ENCODE measurements at places on chromosomes 2 and 18.

DNA sequence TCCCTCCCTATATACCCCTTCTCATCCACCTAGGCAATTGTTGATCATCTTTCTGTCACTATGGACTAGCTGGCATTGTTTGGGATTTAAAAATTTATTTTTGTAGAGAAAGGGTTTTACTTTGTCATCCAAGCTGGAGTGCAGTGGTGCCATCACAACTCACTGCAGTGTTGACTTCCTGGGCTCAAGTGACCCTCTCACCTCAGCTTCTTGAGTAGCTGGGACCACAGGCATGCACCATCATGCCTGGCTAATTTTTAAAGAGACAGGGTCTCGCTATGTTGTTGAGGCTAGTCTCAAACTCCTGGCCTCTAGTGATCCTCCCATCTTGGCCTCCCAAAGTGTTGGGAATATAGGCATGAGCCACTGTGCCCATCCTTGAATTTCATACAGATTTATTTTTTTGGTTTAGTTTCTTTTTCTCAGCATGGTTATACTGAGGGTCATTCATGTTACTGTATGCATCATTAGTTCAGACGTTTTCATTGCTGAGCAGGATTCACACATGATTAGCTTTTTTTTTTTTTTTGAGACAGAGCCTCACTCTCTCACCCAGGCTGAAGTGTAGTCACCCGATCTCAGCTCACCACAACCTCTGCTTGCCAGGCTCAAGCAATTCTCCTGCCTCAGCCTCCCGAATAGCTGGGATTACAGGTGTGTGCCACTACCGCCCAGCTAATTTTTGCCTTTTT, 8.6 kb upstream of the PCARE start:
- no peak for DNase-seq

- DNase-seq, result no peak
These were observed 379.9 kb downstream of the LPIN1 start for GRCh38 chr2:12126318-12126717.

DNA sequence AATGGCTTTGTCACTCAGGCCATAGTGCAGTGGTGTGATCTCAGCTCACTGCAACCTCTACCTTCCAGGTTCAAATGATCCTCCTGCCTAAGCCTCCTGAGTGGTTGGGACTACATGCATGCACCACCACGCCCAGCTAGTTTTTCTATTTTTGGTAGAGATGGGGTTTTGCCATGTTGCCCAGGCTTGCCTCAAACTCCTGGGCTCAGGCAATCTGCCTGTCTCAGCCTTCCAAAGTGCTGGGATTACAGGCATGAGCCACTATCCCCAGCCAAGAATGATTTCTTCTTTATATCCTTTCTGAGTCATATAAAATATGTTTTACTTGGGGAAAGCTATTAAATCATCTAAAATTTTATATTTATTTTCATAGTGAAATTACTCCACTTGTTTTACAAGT, 61.3 kb downstream of the CYBRD1 start:
- no peak for DNase-seq

- DNase-seq, result no peak
These were observed 15.2 kb upstream of the TMBIM1 start for GRCh38 chr2:218307415-218308090.

DNA sequence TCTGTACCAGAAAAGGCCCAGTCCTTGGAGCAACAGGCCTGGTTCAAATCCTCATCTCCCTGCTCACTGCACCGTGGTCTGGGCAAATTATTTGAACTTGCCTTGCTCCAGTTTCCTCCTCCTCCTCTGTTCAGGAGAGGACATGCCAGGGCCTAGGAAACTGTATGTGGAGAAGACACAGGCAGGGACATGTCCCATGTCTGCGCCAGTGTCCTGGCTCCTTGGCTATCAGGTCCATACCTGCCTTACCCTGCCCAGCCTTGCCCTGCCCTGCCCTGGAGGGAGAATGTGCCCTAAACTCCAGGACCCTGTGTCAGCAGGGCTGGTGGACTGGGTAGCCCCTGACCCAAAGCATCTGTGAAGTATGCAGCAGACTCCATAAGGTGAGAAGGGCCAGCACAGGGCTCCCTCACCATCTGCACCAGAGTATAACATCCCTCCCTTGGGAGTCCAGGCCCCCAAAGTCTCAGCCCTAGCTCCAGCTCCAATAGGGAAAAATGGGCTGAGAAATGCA, 165.3 kb downstream of the GALNT1 start:
- DNase-seq, result no peak

- no peak for DNase-seq
These were observed 190.1 kb downstream of the LRP1B start for GRCh38 chr2:141940709-141941108.

GRCh38 chr2:143177096-143177786, 48.0 kb downstream of the ARHGAP15 start:
- DNase-seq, result no peak

- DNase-seq, result no peak
These were observed 1425.7 kb downstream of the DSC3 start for GRCh38 chr18:29616867-29617266.

DNA sequence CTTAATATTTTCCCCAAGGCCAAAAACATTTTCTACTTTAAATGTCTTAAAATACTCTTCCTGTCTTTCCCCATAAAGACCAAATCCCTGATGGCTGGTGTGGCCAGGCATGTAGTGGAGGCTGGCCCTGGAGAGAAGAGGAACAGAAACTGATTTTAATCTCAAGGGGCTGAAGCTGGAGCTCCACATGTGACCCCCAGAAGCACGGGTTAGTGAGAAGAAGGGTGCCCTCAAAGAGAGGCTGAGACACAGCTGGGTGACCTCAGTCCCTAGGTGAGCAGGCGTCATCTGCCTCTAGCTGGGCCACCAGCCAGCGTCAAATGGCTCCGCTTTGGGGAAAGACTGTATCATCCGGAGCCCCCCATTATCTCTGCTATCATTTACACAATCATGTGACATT, 19.3 kb upstream of the TMEM18 start:
- no peak for DNase-seq

DNA sequence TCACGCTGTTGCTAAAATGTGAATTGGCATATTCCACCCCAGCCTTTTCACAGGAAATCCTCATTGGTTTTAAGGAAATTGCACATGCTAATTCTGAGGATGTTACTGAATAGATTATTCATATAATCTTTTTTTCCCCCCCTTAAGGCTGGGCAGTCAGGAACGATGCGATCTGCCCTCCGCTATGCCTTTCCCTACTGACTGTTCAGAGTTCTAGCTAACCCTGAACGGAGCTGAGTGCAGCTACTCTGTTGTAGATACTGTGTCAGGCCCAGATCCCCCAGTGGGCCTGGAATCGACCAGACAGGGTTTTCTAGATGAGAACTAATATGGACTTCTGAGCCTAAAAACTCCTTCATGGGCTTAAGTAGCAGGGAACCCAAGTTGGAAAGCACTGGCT, 192.2 kb downstream of the TCF4 start:
- DNase-seq, result no peak

DNA sequence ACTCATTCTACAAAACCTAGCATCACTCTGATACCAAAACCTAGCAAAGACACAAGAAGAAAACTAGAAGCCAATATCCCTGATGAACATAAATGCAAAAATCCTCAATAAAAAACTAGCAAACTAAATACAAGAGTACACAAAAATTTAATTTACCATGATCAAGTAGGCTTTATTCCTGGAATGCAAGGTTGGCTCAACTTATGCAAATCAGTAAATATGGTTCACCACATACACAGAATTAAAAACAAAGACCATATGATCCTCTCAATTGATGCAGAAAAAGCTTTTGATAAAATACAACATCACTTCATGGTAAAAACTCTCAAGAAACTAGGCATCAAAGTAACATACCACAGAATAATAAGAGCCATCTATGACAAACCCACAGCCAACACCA, 188.3 kb downstream of the ETAA1 start:
- DNase-seq, result no peak

Measured in iPS DF 19.7 (cell line).